Activated CD8-positive, alpha-beta memory T cell treated with anti-CD3 and anti-CD28 coated beads for 1 hour (primary cell): ENCODE measurements at places on chromosomes 3 and 15.

DNA sequence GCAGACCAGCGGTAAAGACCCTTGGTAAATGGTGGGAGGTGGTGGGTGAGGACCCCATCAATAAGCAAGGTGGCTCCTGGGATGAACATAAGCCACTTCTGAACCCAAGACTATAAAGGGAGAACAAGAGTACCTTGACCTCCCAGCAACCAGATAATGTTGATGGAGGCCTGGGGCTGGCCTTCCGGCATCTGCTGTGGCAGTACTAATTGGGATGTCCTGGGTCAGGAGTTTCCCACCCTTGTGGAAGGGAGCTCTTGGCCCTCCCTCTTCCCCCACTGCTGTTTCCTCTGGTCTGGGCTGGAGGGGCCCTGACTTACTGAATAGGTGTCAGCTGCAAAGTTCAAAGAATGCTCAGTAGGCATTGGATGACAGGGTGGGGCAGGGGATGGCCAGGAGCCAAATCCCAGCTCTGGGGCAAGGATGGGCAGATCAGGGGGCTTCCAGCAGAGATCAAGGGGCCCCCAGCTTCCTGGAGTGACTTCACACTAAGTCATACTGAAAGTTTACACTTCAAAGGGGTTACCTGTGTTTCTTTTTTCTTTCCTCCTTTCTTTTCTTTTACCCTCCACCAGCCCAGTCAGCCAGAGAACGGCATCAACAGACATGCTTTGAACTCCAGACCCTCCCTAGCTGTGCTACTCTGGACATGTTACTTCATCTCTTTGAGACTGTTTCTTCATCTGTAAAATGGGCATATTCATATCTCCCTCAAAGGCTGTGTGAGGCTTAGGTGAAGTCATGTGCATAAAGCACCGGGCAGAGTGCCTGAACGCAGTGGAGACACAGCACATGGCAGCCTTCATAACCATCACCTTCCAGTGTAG is 1.5 kb downstream of the RBP1 start:
- no peak for DNase-seq

- DNase-seq, result no peak
These were observed 3.2 kb upstream of the PXYLP1 start for GRCh38 chr3:141228395-141228794.

DNA sequence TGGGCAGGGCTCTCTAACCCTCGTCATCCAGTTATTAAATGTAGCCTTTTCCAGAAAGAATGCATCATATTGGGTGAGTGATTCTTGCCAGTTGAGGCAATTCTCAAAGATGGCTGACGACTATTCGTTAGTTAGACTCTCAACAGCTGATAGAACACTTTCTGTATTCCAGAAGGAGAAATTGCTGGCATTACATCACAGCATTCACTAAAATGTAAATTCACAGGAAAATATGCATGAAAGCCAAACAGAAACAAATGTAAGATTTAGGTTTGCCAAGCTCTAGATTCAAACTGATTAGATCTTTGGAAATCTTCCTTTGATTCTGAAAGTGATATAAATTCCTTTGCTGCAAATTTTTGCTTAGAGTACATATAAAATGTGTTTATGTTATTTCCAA is 1501.0 kb downstream of the SI start:
- no peak for DNase-seq

GRCh38 chr15:69319384-69320375 is 21.0 kb downstream of the PAQR5 start:
- no peak for DNase-seq

DNA sequence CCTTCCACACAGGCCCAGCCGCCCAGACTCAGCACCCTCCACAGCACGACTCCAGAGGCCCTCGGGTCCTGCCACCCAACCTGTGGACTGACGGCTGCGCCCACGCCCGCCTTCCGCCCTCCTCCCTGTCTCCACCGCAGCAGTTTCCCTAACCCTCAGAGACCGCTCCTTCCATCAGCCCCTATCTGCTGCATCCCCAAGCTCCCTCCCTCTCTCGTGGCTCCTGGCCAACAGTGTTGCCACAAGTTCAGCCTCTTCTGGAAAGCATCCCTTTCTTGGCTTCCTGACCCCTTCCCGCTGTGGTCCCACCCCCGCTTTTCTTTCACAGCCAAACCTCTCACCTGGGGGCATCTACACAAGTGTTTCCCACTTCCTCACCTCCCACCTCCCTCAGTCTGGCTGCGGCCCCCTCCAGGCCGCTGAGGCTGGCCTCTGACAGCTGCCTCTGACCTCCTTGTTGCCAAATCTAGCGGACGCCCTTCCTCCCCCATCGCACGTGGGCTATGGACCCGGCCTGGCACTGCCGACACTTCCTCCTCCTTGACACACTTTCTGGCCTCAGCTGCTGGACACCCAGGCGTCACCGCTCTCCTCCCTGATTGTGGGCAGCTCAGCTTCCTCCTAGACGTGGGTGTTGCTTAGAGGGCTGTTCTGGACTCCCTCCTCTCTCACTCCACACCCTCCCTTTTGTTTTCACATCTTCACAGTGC is 168.8 kb upstream of the TLE3 start:
- DNase-seq, result no peak

- no peak for DNase-seq
These were observed 402.1 kb downstream of the PDCD6IP start for GRCh38 chr3:34200576-34200975.

- no peak for DNase-seq
These were observed 339.1 kb downstream of the SATB1 start for GRCh38 chr3:18086078-18086477.

DNA sequence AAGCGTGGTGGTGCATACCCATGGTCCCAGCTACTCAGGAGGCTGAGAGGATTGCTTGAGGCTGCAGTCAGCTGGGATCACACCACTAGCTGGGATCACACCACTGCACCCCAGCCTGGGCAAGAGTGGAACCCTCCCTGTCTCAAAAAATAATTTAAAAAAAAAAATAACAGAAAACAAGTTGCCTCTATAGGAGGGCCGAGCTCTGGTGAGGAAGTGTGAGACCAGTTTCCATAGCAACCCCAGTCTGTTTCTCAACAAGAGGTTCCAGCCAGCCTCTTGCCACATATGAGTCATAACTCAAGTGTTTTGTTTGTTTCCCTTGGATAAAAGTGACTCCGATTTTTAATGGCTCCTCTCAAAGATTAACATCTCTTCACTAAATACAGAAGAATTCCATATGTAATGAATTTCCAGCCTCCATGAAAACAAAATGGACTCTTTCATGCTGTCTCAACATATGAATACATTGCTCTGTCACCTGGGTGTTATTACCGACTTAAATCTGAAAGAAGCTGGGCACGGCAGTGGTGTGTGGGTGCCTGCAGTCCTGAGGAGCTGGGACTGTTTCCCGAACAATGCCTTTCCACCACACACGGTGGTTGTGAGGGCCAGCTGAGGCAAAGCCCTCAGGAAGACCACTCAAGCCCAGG is 19.7 kb downstream of the TMEM43 start:
- DNase-seq, result peak; percentile 45

DNA sequence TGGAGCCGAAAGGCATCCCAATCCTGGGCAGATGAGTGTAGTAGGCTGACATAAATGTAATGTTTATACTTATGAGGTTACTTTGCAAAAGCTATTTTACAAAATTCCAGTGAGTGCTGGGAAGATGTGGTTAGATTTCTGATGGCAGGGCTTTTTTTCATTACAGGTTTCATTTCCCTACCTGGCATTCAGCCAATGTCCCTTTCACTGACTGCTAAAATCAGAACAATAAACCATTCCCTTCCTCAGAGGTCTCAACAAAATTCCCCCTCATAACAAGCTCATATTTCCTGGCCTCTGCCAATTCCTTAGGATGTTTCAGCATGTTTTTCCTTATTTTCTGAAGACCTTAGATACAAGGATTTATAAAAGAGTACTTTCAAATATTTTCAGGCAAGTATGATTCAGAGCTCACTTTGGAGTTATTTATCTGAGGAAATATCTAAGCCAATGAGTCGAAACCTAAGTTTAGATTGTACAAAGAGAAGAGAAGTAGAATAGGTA is 40.9 kb upstream of the CCDC80 start:
- DNase-seq, result no peak

DNA sequence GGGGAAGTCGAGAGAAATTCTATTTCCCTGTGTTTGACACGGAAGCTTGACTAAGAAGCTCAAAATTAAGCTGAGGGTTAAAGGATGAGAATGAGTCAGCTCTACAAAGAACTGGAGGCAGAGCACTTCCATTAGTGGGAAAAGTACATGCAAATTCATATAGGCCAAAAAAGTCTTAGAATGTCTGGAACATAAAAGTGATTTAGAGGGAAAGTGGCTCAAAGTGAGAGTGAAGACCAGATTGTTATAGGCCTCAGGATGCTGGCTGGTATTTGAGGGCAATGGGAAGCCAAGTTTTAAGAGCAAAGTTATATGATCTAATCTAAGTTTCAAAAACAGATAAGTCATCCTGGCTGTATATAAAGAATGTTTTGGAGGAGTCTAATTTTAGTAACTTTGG is 857.3 kb downstream of the NAALADL2 start:
- DNase-seq, result no peak

- no peak for DNase-seq
These were observed 6.5 kb upstream of the VILL start for GRCh38 chr3:37984051-37984450.

DNA sequence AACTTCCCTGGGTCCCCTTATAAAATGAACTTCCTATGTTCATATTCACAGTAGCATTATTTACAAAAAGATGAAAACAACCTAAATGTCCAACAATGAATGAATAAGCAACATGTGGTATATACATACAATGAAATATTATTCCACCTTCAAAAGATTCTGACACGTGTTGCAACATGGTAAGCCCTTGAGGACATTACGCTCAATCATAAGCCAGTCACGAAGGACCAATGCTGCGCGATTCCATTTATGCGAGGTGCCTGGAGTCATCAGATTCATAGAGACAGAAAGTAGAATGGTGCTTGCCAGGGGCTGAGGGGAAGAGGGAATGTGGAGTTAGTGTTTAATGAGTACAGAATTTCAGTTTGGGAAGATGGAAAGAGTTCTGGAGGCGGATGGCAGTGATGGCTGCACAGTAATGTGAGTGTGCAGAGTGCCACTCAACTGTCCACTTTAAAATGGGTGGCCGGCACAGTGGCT is 88.8 kb upstream of the ALDH1A3 start:
- no peak for DNase-seq

DNA sequence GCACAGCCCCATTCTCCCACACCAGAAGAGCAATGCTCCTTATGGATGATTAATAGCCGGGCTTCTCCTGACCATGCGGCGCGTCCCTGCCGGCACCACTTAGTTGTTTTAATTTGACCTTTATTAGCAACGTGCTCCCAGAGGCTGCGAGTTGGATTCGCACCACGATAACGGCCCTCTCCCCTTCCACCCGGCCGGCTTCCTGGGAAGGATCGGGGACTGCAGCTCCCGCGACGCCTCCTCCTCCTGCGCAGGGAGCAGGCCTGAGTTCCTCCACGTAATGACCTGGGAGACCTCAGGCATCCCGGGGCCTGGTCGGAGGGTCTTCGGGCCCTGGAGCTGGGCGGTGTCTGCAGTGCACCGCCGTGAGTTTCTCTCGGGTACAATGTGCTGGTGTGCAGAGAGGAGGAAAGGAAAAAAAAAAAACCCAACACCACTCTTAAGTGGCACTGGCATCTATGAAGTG is 243.3 kb upstream of the TOPAZ1 start:
- DNase-seq, result no peak

GRCh38 chr3:78988324-78988723 is 779.5 kb downstream of the ROBO1 start:
- DNase-seq, result no peak

- DNase-seq, result no peak
These were observed 657.5 kb upstream of the DPPA4 start for GRCh38 chr3:109994853-109995252.

DNA sequence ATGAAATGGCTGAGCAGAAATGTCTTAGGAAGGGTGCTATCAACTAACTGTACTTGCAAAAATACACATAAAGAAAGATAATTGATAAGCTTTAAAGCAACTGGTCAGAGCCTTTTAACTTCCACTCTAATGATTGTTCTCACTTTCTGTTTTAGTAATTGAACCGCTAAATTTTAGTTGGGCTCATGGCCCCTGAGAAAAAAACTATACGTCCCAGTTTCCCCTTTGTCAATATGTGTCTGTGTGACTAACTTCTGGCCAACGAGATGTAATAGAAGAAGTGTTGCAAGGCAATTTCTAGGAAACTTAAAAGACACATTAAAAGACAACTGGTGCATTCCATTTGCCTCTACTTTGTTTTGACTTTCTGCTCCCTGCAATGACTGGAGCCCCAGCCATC is 223.9 kb downstream of the NR1D2 start:
- no peak for DNase-seq

- DNase-seq, result no peak
These were observed 75.8 kb downstream of the LRIG1 start for GRCh38 chr3:66425032-66425431.

GRCh38 chr3:164458986-164459385 is 619.3 kb downstream of the SI start:
- DNase-seq, result no peak

- no peak for DNase-seq
These were observed 201.4 kb upstream of the CTNNB1 start for GRCh38 chr3:40997711-40998519.

- no peak for DNase-seq
These were observed 4.0 kb upstream of the AQR start for GRCh38 chr15:34973512-34973911.

DNA sequence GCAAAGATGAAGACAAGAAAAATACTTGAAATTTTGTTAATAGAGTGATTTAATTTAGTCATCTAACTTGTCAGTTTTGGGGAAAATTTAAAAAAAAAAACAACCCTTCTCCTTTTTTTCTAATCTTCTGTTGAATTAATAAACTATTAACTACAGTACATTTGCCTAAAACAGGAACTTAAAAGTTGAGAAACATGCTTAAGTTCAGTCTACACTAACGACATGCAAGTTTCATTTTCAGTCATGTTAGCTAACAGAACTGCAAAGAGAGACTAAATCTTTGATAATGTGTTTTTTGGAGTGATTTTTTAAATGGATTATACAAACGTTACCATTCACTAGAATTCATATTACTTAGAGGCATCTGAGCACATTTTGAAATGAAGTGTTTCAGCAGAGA is 71.9 kb upstream of the MBNL1 start:
- DNase-seq, result no peak

GRCh38 chr3:145159640-145160039 is 1001.3 kb downstream of the PLOD2 start:
- DNase-seq, result no peak

DNA sequence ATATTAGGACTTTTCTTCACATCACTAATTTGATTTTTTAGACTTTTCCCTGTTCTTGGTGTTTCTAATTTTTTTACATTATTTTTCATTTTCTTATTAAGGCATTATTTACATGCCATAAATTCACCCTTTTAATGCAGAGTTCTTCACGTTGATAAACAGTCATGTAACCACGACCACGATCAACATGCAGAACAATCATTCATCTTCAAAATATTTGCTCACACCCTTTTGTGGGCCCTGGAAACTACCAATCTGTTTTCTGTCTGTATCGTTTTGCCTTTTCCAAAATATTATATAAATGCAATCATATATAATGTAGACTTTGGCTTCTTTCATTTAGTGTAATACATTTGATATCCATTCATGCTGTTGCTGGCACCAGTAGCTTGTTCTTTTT is 48.7 kb downstream of the ARRDC4 start:
- DNase-seq, result no peak
